Right ventricle myocardium inferior (tissue), 1 donor: ENCODE measurements at places on chromosomes 1 and 21.

GRCh38 chr1:35454176-35454575 is 103.0 kb downstream of the KIAA0319L start:
- DNase-seq = no peak

DNA sequence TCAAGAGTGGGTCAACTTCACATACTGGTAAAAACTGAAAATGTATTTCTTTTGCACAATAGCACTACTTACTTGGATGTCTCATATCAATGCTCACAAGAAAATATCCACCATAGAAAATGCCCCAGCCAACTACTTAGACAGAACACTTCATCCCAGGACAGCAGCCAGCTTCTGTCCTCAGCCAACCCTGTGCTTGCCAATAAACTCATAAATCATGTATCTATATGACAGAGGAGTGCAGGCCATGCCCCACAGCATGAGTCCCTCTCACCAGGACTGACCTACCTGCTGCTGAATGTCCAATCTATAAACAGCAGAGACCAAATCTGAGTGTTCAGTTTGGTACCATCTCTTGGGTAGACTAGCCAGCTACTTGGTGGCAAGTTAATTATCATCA is 179.3 kb downstream of the OMA1 start:
- DNase-seq = no peak

DNA sequence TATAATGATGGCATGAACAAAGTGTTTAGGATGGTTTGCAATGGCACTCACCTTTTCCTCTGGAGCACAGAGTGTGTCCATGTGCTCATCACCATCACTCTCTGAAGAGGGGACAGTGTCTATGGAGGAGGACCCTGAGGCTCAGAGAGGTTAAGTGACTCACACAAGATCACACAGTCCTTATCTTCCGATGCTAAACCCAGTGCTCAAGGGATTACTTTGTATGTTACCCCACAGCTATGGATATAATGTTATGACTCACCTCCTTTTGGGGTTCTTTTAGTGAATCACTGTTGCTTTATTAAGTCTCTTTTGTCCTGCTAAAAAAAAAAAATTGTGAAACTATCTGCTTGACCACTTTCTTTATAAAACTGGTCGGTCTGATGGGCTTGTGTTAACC is 67.6 kb downstream of the TENT5C start:
- DNase-seq = no peak

DNA sequence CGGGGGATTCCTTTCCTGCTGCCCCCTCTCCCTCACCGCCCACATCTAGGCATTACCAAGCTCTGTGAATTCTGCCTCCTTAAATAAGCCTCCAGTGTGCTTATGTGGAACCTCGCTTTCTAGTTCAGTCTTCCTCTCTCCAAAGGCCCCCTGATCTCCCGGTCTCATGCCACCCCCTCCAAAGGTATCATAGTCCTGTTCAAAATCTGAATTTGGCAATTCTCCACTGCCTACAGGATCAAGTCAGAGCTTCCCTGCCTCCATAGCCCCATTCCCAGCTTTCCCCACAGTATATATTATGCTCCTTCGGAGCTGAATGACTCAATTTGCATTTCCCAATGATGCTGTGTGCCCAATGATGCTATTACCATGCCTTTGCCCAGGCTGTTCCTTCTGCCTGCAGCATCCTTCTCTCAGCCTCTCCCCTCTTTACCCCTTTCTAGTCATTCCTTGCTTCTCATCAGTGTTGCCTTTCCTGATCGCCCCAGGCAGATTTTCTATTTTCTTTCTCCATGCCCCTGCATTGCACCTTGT is 1.7 kb downstream of the AZIN2 start:
- no peak for DNase-seq

DNA sequence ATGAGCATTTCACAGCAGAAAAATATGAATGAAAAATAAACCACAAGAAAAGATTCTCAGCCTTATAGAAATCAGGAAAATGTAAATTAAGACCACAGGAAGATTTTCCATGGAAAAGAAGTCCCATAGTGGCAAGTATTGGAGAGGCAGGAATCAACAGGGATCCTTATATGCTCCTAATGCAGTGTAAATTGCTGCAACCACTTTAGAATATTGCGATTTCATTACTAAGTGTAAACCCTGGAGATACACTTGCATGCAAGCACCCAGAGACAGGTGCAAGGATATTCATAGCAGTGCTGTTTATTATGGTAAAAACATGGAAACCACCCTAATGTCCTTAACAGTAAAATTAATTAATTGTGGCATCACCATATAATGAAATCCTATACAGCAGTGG is 10.6 kb upstream of the LRP8 start:
- DNase-seq = no peak

- no peak for DNase-seq
Observed at GRCh38 chr1:7375329-7375728, 395.8 kb upstream of the VAMP3 start.

DNA sequence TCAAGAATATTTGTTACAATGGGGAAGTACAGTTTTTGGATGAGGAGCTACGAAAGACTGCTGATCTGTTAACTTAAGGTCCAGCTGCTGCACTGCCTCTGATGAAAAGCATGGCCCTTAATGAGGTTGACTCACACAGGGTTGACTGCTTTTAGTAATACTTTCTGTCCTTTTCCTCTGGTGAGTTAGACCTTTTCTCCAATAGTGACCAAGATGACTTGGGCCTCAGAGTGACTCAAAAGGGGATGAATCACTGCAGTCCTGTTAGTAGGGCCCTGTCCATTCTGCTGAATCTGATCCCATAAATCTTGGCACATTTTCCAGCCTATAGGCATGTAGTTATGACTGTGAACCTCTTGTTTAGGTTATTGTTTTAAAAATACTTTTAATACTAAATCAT is 2.7 kb downstream of the DISP1 start:
- DNase-seq = no peak

DNA sequence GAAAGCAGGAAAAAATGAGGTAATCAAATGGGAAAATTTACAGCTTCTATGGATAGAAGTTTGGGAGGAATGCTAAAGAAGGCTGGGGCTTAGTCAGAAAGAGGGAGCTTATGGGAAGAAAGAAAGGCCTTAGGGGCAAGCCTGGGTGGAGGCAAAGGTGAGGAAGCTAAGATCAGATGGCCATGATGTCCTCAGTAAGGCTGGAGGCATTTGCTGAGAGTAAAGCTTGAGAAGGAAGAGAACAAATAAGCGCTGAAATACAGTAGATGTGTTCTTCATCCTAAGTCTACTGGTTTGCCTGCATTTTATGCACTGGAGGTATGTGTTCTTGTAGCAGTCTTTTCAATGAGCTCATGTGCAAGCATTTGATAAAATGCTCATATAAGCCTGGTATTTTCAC is 355.4 kb downstream of the BRINP2 start:
- DNase-seq = no peak

DNA sequence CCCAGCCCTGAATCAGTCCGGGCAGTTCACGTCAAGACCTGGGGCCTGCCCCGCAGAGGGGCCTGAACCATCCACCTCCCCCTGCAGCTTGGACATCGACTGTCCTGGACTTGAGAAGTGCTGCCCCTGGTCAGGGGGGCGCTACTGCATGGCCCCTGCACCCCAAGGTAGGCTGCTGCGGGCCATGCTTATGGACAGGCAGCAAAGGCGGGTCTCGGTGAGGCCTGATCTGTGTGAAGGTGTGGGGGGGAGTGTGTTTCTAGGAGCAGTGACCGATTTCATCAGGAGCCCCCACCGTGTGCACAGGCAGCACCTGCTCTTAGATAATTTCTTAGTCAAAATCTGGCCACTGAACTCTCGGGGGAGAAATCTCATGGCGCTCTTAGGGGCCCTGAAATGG is 13.0 kb downstream of the UMODL1 start:
- no peak for DNase-seq

GRCh38 chr1:12604986-12605385 is 13.0 kb downstream of the DHRS3 start:
- DNase-seq = no peak

DNA sequence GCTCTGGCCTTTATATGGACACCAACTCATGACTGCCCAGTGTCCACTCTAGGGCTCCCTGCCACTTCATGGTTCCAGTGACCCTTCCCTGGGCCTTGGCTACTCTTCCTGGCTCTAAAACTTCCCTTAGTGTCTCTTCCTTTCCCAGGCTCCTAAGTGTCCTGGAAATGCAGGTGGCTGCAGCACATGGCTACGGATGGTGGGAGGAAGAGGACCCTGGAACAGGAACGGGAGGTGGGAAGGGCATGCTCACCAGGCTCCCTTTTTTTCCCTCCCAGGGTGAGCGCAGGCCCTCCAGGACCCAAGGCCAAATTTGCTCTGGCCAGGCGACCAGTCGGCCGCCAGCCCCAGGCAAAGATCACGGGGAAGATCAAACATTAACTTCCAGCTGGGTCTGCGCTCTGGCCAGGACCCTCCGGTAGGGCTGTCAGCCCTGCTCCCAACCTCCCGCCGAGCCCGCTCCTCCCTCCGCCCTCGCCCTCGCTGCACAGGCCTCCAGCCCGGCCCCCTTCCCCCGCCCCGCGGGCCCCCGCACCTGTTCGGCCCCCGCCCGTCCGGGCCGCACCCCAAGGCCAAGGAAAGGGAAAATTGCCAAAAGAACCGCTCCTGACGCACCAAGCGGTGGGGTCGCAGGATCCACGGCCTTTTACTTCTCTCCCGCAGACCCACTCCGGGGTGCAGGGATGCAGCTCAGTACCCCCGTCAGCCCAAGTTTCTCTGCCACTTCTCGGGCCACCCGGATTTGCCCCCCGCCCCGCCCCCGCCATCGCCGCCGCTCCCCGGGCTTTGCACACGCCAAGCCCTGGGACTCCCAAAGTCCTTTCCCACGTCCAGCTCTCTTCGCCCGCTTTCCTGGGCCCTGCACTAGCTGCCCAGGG is 894 bp downstream of the TCEA3 start:
- no peak for DNase-seq

DNA sequence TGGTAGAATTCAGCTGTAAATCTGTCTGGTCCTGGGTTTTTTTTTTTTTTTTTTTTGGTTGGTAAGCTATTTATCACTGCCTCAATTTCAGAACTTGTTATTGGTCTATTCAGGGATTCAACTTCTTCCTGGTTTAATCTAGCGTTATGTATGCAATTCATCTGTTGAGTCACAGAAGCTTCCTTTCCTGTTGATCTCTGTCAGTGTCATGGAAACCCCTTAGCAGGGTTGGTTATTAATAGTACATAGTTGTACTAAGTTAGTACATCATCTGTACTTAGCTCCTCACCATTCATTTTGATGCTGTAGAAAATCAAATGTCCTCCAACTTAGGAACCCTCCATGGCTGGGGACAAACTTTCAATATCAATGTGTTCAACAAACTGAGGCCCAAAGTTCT is 51.0 kb upstream of the BARHL2 start:
- no peak for DNase-seq

DNA sequence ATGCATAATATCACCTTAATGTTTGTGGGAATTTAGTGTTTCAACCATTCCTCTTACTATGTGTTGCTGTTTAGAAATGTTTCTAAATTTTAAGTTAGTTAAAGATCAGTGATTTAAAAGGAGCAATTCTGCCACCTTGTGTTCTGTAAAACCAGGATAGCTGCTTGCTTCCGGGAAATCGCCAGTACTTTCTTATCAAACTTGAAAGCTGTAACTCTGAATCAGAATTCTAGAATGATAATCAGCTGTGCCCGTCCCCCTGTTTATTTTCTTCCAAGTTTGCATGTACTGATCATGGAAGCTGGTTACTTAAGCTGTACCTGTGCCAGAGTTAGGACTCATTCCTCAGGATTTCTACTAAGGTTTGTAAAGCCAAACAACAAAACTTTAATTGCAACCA is 656.4 kb downstream of the LTN1 start:
- no peak for DNase-seq

DNA sequence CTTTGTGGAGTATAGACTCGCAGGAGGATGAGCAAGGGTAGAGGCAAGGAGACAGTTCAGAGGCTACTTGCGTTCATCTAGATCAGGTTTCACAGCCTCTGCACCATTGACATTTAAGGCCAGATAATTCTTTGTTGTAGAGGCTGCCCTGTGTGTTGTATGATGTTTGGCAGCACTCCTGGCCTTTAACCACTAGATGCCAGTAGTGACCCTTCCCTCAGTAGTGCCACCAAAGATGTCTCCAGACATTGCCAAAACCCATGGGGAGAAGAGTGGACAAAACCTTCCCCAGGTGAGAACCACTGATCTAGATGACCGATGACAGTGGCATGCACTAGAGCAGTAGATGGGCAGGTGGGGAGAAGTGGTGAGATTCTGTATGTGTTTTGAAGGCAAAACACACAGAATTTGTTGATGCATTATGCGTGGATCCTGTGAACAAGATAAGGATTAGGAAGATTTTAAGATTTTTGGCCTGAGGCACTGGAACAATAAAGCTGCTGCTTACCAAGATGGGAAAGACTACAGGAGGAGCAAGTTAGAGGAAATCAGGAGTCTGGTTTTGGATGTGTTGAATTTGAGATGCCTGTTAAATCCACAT is 9.9 kb upstream of the COG2 start:
- no peak for DNase-seq

DNA sequence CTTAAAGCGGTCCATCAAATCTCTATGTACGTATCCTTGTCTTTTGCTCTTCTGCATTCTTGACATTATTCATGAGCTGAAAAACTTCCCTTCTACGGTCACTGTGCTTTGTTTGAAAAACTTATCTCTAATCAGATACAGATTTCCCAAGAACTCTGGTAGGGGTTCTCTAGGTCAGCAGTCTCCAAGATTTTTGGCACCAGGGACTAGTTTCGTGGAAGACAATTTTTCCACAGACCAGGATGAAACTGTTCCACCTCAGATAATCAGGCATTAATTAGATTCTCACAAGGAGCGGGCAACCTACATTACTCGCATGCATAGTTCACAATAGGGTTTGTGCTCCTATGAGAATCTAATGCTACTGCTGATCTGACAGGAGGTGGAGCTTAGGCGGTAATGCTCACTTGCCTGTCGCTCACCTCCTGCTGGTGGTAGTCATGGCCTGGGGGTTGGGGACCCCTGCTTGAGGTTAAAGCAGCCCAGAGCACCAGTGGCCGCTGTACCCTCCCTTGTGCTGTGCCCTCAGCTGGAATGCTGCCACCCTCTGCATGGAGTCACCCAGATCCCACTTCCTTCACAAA is 30.8 kb downstream of the AK2 start:
- DNase-seq = no peak

DNA sequence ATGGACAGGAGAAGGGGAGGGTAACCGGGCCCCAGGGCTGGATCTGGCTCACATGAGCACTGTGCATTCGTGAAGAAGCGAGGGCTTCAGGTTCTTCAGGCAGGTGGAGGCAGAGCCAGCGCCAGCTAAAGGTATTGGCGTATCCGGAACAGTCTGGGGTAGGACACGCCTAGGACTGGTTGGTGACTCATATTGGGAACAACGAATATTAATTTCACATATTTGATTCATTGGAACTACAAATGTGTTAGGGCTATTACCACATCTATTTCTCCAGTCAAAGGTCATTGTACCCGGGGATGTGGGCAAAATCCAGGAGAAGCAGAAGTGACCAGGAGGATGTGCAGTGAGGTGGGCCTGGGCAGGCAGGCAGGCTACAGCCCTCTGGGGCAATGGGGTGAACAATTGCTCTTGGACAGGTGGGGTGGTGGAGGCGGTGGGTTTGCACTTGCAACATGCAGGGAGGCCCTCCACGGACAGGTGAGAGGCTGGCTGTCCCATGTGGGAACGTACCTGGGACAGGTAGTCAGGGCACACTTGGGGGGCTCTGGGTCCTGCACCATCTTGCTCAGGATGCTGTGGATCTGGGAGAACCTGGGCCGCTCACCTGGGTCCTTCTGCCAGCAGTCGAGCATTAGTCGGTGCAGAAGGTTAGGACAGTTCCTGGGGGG is 26.7 kb downstream of the CDCA8 start:
- DNase-seq = no peak
